ENCODE measurements at places on chromosomes 3 and 15. TPM values are rescaled to one million over a fixed set of nuclear protein-coding genes. Genes with fewer than 3 reads are reported as not detected.

GRCh38 chr3:51945926-51946705, 4.0 kb downstream of the PARP3 start:
- no peak for DNase-seq

- no peak for DNase-seq
These were observed 103.0 kb downstream of the GBE1 start for GRCh38 chr3:81658322-81658997.

LRRC31 gene
- not detected for total RNA-seq

OSTN gene
- 0.28 TPM for total RNA-seq

TMC3 gene
- total RNA-seq = not detected
